Mesothelial cell of epicardium (in vitro differentiated cells): ENCODE measurements at places on chromosomes 5 and 9.

- peak overlapping the region; percentile 93 for H3K27ac ChIP-seq
- H3K36me3 ChIP-seq = no peaks in the 10 kb centered on the region
- DNase-seq = peak; percentile 49
Observed at GRCh38 chr5:72065751-72066255, 41.5 kb upstream of the MAP1B start.

- H3K27ac ChIP-seq = no peak overlapping the region
- H3K4me3 ChIP-seq = no peak overlapping the region
- H3K36me3 ChIP-seq = no peaks in the 10 kb centered on the region
- no peak for DNase-seq
- H3K27me3 ChIP-seq = peaks cover 5% of the 10 kb centered on the region
Observed at GRCh38 chr9:111272581-111272980, 57.4 kb downstream of the OR2K2 start.

DNA sequence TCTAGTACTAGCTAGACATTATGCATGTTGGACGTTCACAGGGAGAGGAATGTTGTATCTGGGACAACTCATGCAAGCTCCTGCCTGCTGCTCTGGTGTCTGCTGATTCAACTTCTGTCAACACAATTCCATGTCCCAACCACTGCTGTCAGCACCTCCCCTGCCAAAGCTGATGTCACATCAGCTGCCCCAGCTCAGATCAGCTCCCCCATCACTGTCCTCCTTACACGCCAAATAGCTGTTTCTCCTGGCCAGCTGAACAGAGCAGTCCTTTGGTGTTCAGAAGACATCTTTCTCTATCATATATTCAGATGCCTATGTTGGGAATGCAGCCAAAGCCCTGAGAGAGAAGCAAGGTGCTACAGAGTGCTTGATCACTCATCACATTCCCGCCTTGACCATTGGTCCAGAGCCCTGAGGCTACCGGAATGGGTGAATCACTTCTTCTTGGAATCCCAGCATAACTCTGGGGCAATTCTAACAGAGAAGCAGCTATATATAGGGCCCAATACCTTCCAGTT is 223.3 kb downstream of the SEC61B start:
- no peak overlapping the region for H3K27ac ChIP-seq
- H3K4me3 ChIP-seq = no peak overlapping the region
- no peaks in the 10 kb centered on the region for H3K4me1 ChIP-seq
- no peaks in the 10 kb centered on the region for H3K27me3 ChIP-seq
- peaks cover 10% of the 10 kb centered on the region for H3K36me3 ChIP-seq

DNA sequence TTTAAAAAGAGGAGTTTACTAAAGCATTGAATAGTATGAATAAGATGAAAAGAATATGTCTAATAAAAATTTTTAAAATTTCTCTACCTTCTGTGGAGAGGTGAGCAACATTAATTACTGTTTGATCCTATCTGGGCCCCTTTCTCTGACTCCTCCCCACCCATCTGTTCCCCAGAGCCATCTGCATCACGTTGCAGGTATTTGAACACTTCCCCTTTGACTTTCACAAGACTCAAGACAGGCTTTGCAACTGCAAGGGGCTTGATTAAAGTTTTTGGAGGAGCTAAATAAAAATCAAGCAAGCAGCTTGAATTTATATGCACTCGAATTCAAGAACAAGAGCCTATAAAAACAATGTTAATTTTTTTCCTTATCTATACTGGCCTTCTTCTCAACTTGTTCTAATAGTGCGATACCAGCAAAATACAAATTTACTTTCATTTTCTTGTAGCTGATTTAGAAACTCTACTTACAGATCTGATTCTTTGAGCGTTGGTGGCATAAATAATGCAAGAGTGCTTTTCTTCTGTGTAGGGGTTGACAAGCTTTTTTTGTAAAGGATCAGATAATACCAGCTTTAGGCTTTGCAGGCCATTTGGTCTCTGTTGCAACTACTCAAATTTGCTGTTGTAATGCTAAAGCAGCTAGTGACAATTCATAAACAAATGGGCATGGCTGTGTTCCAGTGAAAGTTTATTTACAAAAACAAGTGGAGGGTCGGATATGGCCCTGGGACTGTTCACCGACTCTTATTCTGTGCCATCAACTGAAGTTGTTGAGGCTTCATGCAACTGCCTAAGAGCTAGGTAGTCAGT is 21.2 kb downstream of the TXNDC8 start:
- H3K4me1 ChIP-seq = peaks cover 7% of the 10 kb centered on the region
- peaks cover 2% of the 10 kb centered on the region for H3K36me3 ChIP-seq
- no peaks in the 10 kb centered on the region for H3K27me3 ChIP-seq

- H3K4me1 ChIP-seq = peaks cover 7% of the 10 kb centered on the region
- no peaks in the 10 kb centered on the region for H3K36me3 ChIP-seq
- DNase-seq = no peak
- H3K27ac ChIP-seq = no peak overlapping the region
- H3K27me3 ChIP-seq = peaks cover 8% of the 10 kb centered on the region
- no peak overlapping the region for H3K4me3 ChIP-seq
Observed at GRCh38 chr5:153463806-153464205, 26.7 kb upstream of the GRIA1 start.

- peaks cover 8% of the 10 kb centered on the region for H3K4me1 ChIP-seq
- no peak for DNase-seq
- H3K27ac ChIP-seq = no peak overlapping the region
Observed at GRCh38 chr5:115725522-115725921, 90.9 kb downstream of the CDO1 start.

DNA sequence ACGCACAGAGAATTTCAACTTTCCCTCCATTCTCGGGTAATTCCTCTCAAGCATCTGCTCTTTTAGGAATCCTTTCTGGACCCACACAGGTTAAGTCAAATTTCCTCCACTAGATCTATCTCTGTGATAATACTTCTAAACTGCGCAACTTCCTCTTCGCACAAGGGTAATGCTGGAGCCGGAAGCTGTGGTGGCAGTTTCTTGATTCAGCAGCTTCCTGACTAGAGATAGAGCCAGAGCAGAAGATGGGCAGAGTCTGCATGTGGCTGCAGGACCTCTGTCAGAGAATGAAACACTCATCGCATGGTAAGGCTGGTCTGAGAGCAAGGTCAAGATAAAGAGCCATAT is 11.1 kb upstream of the CDC42SE2 start:
- no peak overlapping the region for H3K27ac ChIP-seq
- no peaks in the 10 kb centered on the region for H3K36me3 ChIP-seq
- DNase-seq = no peak
- no peaks in the 10 kb centered on the region for H3K27me3 ChIP-seq

DNA sequence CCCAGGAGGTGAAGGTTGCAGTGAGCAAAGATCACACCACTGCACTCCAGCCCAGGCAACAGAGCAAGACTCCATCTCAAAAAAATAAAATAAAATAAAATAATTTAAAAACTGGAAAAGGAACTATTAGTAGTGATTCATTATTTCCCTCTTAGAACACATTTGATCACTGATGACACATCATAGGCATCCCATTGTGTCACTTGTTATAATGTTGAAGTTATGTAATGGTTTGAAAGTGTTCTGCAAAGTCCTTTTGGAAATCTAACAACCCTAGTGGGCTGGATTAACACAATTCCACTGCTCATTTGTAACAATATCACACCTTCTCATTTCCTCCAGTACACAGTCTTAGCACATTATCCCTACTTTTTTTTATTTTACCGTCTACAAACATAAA is 81.8 kb upstream of the LMNB1 start:
- no peak for DNase-seq
- H3K27me3 ChIP-seq = no peaks in the 10 kb centered on the region
- H3K27ac ChIP-seq = no peak overlapping the region
- peaks cover 12% of the 10 kb centered on the region for H3K4me1 ChIP-seq
- H3K4me3 ChIP-seq = no peak overlapping the region
- H3K36me3 ChIP-seq = no peaks in the 10 kb centered on the region

GRCh38 chr5:5350101-5350500 is 72.4 kb upstream of the ICE1 start:
- no peak for DNase-seq
- no peak overlapping the region for H3K4me3 ChIP-seq
- no peak overlapping the region for H3K27ac ChIP-seq
- H3K4me1 ChIP-seq = peaks cover 33% of the 10 kb centered on the region
- no peaks in the 10 kb centered on the region for H3K27me3 ChIP-seq
- H3K36me3 ChIP-seq = no peaks in the 10 kb centered on the region

DNA sequence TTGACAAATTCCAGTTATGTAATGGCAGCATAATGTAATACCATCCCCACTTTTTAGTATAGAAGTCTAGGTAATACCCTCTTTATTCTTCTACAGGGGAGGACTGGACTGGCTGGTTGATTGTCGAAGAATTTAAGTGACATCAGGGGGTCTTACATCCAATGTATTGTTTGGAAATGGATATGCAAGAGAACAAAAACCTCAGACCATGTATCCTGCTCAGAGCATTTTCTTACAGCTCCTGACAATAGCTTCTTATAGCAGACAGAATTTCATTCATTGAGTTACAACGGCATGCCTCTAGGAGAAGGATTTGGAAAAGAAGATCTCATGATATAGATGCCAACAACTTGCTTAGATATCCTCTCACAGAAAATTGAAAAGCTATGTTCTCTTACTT is 2032.3 kb downstream of the EFNA5 start:
- no peak overlapping the region for H3K4me3 ChIP-seq
- no peaks in the 10 kb centered on the region for H3K27me3 ChIP-seq
- peaks cover 6% of the 10 kb centered on the region for H3K36me3 ChIP-seq
- no peak overlapping the region for H3K27ac ChIP-seq
- DNase-seq = no peak

DNA sequence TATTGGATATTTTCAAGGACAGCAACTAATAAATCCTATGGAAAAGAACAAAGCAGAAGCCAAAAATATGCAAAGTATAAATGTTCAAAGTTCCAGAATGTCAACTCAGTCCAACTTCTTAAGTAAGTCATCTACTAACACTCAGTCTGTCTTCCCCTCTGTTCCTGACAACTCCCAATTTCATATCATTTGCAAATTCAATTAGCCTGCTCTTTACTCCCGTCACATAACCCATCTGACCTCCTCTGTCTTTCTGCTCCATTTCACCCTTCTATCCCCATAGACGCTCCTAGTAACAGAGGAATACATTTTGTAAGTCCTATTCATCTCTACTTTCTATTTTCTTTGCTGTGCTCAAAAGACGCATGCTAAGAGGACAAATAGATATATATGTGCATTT is 659.8 kb upstream of the MEF2C start:
- H3K27me3 ChIP-seq = no peaks in the 10 kb centered on the region
- H3K27ac ChIP-seq = no peak overlapping the region
- DNase-seq = no peak
- H3K4me3 ChIP-seq = no peak overlapping the region
- no peaks in the 10 kb centered on the region for H3K36me3 ChIP-seq

DNA sequence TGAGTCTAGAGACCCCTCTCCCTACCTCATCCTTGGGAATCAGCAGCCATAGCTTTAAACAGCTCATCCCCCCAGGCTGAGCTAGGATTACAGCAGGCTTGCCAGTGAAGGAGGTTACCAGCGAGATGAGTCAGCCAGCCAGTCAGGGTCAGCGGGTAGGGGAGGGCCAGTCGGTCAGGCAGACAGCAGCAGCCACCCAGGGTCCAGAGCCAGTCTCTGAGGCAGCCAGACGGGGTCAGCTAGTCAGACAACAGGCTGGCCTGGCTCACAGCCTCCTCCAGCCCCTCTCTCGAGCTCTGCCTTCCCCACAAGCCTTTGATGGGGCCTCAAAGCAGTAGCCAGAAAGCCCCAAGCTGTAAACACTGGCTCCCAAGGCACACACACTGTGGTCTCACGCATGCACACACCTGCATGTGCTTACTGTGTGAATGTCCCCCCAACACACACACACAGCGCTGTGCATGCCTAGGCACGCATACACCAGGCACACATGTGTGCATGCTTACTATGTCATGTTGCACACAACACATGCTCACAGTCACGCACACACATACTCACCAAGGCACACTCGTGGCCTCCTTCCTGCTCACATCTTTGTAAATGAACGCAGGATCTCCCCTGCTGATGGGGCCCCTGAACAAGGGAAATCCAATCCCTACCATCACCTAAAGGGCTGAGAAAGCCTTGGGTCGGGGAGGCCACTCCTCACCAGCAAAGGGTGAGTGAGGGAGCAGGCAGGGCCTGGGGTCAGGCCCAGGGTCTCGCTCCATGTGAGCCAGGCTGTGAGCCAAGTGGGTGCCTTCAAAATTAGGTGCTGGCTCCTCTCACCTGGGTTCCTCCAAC is 28.2 kb upstream of the CPLX2 start:
- H3K27me3 ChIP-seq = peaks cover 6% of the 10 kb centered on the region
- no peak overlapping the region for H3K27ac ChIP-seq
- no peak overlapping the region for H3K4me3 ChIP-seq
- no peaks in the 10 kb centered on the region for H3K4me1 ChIP-seq
- no peak for DNase-seq

- DNase-seq = no peak
- no peak overlapping the region for H3K4me3 ChIP-seq
- peaks cover 16% of the 10 kb centered on the region for H3K4me1 ChIP-seq
Observed at GRCh38 chr5:6704361-6704851, 8.8 kb upstream of the TENT4A start.

DNA sequence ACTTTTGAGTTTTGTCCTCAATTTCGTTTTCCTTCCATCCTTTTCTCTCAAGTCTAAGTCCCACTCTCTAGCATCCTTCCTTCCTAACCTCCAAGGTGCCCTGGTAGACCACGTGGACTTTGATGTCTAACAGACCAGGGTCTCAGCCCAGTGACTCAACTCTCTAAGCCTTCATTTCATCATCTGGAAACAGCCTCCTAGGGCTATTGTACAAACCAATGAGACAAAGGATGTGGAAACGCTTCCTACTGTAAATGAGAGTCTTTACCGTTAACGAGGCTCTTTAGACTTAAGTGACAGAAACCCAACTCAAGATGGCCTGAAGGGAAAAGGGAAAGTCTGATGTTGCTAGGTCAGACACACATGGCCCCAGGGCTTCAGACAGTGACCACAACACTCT is 49.2 kb upstream of the CPLX2 start:
- H3K4me3 ChIP-seq = no peak overlapping the region
- no peaks in the 10 kb centered on the region for H3K36me3 ChIP-seq
- peaks cover 46% of the 10 kb centered on the region for H3K27me3 ChIP-seq
- no peak for DNase-seq

DNA sequence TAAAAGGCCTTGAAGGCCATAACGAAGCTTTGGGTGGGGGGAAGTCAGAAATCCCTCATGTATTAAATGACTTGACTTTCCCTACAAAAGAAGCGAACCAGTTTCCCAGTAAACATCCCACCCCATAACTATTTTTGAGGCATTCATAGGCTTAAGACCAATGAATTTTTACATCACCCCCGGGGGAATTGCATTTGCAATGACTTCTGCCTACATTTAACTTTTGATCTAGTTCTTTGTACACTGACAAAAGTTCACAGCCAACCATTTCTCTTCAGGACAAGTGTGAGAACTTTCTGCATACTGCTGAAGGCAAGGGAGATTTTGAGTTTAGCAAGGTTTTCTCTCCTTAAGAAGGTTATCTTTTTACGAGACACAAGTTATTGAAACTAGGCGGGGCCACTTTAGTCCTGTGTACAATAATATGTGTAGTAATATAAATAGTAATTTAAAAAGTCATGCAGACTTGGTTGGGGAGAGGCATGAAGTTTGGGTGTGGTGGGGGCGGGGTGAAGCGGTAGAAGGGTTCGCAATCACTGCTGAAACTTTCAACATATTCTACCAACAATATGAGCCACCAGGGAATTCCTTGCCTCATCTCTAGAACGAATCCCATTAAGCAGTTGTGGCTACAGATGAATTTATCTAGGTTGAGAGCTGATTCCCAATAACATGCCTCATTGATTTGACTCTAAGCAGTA is 2.5 kb downstream of the TJP2 start:
- H3K27ac ChIP-seq = no peak overlapping the region
- no peak overlapping the region for H3K4me3 ChIP-seq
- peaks cover 63% of the 10 kb centered on the region for H3K4me1 ChIP-seq
- no peaks in the 10 kb centered on the region for H3K36me3 ChIP-seq
- peaks cover 8% of the 10 kb centered on the region for H3K27me3 ChIP-seq

GRCh38 chr5:142316051-142316450 is 8.8 kb downstream of the SPRY4 start:
- H3K27me3 ChIP-seq = peaks cover 22% of the 10 kb centered on the region
- peak overlapping the region; percentile 74 for H3K27ac ChIP-seq
- peaks cover 1% of the 10 kb centered on the region for H3K36me3 ChIP-seq
- H3K4me3 ChIP-seq = no peak overlapping the region
